ENCODE measurements at places on chromosomes 3 and 15.

GRCh38 chr15:66885281-66885915 is 180.0 kb upstream of the SMAD3 start:
- DNase-seq = no peak

GRCh38 chr15:101325263-101326025 is 30.4 kb upstream of the SNRPA1 start:
- no peak for DNase-seq

GRCh38 chr15:64622410-64623260 is 152.8 kb downstream of the RBPMS2 start:
- DNase-seq = no peak

GRCh38 chr15:63156755-63157117 is 541 bp downstream of the RPS27L start:
- DNase-seq = peak; percentile 34

DNA sequence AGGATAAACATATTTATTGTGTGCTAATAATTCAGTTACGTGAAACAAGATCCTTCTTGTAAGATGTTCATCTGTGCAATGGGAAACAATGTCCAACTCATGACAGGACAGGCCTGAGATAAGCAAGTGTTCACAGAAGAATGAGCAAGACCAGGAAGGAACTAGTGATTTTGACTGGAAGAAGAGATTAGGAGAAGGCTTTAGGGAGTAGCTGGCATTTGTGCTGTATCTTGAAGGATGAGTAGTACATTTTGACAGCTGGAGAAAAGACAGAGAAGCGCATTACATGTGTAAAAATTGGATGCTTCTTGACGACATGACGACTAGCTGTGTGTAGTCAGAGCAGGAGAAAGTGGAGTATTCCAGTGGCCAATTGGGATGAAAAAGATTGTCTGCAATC is 48.4 kb downstream of the GBE1 start:
- DNase-seq = peak; percentile 59

- peak; percentile 66 for DNase-seq
Observed at GRCh38 chr15:41904541-41905005, 10.7 kb upstream of the SPTBN5 start.

- DNase-seq = no peak
Observed at GRCh38 chr3:195699388-195699771, 21.4 kb upstream of the MUC20 start.

GRCh38 chr3:117016378-117016777 is 306.8 kb downstream of the TUSC7 start:
- no peak for DNase-seq

GRCh38 chr3:72163809-72164634 is 379.1 kb upstream of the PROK2 start:
- DNase-seq = no peak

- no peak for DNase-seq
Observed at GRCh38 chr15:68666812-68667450, 88.1 kb downstream of the CORO2B start.

DNA sequence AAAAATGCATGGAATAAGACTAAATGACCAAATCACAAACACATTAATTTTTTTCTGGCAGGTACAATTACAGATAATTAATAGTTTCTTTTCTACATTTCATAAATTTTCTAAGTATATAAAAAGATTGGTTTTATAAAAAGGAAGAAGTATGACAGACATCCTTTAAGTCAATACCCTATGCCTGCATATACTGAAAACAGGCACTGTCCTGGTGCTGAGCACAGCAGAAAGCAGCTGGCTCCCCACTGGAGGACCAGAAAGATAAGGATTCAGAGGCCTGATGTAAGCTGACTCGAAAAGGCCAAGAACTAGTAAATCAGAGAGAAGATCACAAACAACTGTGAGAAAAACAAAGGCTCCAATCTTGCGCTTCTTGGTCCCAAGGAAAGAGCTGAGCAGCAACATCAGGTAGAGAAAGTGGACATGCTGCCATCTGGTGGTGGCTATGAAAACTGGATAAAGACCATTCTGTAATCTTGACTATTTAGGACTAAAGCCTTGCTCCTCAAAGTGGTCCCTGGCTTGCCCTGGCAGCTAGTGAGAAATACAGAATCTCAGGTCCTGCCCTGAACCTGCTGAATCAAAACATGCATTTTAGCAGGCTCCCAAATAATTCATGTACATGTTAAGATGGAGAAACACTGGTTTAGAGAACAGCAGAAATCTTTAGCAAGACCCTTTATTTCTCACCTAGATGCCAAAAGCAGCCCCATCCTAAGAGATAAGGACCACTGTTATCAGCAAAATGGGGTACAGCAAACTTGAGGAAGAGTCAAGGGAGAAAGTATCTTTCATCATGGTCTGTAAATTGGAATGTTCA is 76.0 kb downstream of the TRANK1 start:
- peak; percentile 72 for DNase-seq

- DNase-seq = no peak
Observed at GRCh38 chr15:71189718-71190117, 74.4 kb downstream of the THSD4 start.
